Right lobe of liver (tissue), 6 donors: ENCODE measurements at places on chromosomes 3 and 15. TPM values are rescaled to one million over a fixed set of nuclear protein-coding genes. Genes with fewer than 3 reads are reported as not detected.

The CFAP44 gene
- total RNA-seq, result 2.3 TPM

The PPP2R3A gene
- 1.0 TPM for total RNA-seq

DNA sequence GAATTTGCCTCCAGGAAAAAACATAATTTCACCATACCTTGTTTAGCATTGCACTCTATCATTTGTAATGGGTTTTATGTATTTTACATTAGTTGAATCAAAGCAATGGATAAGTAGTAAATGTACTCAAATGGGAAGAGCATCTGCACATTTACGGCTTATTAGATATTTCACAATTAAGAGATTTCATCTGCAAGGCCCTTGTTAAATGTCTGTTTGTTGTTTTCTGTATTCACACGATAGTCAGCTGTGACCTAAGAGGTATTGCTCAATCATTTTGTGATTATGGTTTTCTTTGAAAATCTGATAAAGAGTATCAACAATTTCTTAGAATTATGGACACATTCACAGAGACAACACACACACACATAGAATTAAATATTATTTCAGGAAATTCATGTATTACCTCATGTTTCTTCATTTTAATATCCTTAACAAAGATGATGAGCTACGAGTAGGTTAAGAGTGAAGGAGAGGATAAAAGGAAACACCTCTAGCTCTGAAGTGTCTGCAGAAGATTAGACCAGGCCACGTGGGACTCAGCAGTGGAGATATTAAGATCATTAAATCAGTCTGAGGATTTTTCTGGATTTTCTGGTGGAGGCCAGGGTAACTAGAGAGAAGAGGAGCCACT, 121.9 kb upstream of the POU1F1 start:
- no peak for DNase-seq

GRCh38 chr3:180390313-180390712, 211.7 kb upstream of the TTC14 start:
- no peak for DNase-seq

DNA sequence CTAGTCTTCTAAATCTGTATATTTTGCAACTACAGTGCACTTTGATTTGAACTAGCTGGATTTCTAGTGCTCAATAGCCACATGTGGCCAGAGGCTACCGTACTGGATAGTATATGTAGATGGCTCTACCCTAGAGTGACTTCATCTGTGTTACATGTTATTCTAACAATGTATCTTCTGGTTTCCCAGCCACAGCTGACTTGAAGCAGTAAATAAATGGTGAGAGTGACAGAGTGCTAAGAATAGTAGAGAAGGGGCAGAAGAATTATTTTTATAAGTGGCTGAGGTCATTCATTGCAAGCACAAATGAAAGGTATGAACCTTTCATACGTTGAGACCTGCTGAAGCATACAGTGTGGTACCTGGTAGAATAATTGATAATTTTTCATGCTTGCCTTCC, 30.9 kb downstream of the KAT2B start:
- no peak for DNase-seq
